Dermis blood vessel endothelial cell (primary cell): ENCODE measurements at places on chromosomes 2 and 18.

- peak; percentile 45 for DNase-seq
Measured at GRCh38 chr2:45607701-45608100, 3.4 kb downstream of the SRBD1 start.

DNA sequence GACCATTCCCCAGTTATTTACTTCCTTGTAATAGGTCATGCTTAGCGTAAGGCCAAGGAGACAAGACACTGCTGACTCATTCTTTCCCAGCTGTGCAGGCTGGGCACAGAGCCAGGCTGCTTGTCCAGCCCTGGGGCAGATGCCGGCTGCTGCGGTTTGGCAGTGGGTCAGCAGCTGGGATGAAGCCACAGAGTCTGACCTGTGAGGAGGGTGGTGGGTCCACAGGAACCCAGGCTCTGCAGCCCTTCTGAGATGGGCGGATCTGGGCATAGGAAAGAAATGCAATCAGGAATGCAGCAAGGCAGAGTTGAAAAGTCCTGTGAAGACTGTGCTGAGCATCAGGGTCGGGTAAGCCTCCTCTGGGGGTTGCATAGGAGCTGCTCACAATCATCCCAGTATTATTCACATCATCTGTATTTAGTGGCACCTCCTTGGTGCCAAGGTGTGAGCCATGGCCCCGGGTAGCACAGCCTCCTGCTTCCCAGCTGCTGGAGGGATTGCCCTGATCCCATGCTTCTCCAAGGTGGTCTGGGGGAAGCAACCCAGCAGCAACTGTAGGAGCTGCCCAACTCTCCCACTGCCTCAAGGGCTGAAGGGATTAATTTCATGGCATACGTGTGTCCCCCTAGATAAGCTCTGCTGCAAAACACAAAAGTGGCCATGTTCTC, 139.0 kb downstream of the DDX1 start:
- DNase-seq, result peak; percentile 98

- DNase-seq, result no peak
Measured at GRCh38 chr18:57301573-57302559, 50.5 kb upstream of the ST8SIA3 start.

DNA sequence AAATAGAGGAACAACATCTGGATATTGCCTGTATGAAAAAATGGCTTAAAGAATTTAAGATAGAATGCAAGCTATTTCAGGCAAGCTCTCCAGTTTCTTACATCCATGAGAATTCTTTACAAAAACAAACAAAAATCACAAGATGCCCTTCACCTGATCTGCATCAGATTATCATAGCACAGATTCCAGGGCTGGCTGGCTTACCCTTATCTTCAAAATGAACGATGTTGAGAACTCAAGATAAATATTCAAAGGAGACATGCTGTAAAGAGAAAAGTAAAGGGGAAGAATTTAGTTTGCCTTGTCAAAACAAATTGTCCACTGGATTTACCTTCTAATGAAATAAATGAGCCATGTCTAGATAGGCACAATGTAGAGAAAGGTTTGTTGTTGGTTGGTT, 18.7 kb upstream of the SLC40A1 start:
- no peak for DNase-seq

- DNase-seq, result no peak
Measured at GRCh38 chr2:211204456-211204855, 648.1 kb downstream of the CPS1 start.

DNA sequence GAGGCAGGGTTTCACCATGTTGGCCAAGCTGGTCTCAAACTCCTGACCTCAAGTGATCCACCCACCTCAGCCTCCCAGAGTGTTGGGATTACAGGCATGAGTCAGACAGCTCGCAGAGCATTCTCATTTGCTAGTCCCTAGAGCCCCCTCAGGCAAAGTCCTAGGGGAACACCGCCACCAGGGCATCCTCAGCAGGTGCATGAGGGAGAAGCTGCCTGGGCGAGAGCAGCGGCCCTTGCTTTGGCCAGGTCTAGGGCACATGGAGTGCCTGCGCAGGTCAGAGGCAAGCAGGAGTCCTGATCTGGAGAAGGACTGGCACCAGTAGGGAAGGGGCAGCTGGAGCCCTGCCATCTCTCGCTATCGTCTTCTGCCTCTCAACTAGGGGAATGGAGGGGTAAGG, 32.4 kb downstream of the NGEF start:
- DNase-seq, result no peak

DNA sequence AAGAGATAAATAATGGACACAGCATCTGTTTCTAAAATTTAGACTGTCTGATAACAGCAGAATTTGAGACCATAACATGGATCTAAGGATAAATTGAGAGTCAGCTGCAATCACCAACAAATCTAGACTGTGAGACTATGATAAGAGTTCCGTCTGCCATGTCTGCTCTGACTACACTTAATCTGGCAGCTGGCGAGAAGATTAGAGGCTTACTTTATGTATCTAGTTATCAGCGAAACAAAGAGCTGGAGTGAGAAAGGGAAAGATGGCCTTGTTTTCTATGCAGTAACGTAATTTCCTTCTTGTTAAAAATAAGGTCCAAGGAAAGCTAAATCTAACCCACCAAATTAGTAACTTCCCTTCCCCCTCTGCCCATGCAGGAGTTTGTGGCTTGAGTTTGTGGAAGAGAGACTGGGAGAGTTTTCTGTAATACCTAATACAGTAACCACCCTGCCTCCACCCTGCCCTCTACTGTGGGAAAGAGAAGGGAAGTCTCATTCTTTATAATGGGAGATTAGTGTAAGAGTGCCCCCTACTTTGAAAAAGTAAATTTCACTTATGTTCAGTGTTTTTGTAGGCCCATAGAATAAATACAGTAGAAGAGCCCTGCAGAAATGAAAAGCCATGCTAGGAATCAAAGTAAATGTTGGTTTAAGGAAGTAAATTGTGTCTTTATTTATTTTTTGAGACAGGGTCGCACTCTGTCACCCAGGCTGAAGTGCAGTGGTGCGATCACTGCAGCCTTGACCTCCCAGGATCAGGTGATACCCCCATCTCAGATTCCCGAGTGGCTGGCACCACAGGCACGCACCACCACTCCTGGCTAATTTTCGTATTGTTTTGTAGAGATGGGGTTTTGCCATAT, 27.5 kb downstream of the EML4 start:
- peak; percentile 52 for DNase-seq

DNA sequence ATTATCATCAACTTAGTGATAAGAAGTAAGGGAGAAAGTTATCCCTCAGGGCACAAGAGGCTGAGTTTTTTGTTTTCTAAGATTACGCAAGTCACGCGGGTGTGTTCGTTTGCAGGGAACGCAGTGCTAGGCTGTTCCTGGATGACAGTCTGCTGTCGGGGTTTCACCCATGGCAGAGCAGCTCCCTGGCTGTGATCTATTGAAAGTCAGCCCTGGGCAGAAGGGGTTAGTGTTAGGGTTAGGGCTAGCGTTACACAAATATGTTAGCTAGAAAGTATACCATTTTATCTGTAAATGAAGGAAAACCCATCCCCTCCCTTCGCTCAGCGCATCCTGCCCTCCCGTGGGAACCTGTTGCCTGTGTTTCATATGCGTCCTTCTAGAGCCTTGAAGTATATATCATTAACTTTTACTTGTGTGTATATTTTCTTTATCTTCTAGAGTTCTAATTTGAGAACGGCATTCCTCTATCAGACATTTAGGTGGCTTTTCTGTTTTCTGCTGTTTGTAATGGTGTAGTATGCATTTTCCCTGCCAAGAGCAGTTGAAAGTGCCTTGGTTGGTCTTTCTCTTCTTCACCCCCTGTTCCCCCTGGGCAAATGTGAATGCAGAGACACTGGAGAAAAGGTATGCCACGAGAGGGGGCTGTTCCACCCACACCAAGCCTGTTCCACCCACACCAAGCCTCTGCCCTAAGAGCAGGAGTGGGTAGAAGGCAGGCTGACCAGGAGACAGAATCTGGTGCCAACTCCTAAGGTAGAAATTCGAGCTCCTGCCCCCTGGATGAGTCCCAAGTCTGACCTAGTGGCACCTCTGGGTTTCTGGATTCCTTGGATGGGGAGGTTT, 47.0 kb downstream of the ARMC9 start:
- peak; percentile 43 for DNase-seq

GRCh38 chr2:180495606-180496005, 484.8 kb upstream of the UBE2E3 start:
- DNase-seq, result no peak

- no peak for DNase-seq
Measured at GRCh38 chr2:165655661-165656060, 138.4 kb downstream of the GALNT3 start.

GRCh38 chr2:37005118-37005868, 39.0 kb upstream of the STRN start:
- DNase-seq, result peak; percentile 61

DNA sequence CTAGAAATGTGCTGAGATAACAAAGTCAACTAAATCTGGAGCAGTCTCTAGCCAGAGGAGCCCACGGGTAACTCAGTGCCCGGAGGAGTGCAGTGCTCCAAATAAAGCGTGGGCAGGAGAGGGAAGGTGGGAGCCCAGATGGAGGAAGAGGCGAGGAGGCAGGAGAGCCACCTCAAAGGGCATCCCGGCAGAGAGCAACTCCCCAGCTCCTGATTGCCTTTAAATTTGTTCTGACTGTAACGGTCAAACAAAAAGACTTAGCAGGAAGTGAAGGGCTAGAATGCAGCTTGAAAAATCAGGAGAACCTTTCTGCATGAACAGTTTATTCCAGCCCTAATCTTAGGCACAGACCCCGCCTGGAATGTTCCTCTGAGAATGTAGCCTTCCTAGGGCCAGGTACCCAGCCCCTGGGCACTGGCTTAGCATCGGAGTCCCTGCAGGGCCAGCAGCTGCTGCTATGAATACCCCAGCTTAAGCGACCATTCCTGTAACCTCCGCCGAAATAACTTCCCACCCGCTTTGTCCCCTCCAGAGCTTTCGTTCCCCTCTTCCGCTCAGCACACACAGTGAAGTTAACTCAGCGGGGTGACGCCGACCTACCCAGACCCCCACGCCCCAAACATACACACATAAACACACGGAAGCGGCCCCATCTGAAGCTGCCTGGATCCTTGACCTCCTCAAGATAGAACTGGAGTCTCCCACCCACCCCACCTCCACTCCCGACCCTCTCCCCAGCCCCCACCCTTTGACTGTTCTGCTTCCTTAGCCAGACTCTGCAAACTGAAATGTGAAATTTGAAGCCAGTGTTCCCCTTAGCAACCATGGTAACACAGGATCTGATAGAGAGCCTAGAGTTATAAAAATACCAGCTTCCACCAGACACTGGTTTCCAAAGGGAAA, 123.2 kb downstream of the SMAD7 start:
- peak; percentile 29 for DNase-seq
